ENCODE measurements at places on chromosomes 4 and X. TPM values are rescaled to one million over a fixed set of nuclear protein-coding genes. Genes with fewer than 3 reads are reported as not detected.
A peak's percentile ranks its signal among the peaks of the same experiment; 100 is the strongest.

MAGEH1 gene
- total RNA-seq = 8.3 TPM

MAD2L1 gene
- total RNA-seq = 118 TPM

DNA sequence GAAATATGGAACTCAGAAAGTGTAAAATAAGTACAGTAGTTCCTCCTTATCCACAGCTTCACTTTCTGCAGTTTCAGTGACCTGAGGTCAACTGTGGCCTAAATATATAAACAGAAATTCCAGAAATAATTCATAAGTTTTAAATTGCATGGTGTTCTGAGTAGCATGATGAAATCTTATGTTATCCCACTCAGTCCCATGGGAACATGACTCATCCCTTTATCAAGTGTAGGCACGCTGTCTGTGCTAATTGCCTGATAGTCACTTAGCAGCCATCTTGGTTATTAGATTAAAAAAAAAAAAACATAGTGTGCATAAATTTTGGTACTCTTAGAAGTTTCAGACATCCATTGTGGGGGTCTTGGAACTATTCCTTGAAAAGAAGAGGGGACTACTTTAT lies 983.4 kb upstream of the ADGRL3 start:
- DNase-seq = peak; percentile 49

UCHL1 gene
- 2,441 TPM for total RNA-seq

MAGED4B gene
- not detected for total RNA-seq

GRCh38 chr4:76747563-76747962 lies 150.4 kb downstream of the SOWAHB start:
- DNase-seq = no peak

DNA sequence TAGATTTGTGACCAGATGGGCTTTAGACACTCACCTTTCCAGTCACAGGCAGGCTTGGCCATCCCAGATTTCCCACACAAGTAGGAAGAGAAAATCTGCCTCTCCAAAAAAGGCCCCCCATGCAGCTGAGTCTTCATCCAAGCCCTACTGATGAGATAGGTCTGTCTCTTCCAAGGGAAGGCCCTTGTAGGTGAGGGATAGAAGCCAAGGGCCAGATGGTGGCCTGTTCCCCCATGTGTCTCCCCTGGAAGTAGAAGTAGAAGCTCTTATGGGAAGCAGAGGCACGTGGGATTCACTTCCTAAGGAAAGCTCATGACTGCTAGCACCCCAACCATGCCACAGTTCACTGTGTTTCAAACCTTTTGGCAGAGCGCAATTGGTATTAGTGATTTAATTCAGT lies 81.5 kb downstream of the REPS2 start:
- DNase-seq = no peak

DNA sequence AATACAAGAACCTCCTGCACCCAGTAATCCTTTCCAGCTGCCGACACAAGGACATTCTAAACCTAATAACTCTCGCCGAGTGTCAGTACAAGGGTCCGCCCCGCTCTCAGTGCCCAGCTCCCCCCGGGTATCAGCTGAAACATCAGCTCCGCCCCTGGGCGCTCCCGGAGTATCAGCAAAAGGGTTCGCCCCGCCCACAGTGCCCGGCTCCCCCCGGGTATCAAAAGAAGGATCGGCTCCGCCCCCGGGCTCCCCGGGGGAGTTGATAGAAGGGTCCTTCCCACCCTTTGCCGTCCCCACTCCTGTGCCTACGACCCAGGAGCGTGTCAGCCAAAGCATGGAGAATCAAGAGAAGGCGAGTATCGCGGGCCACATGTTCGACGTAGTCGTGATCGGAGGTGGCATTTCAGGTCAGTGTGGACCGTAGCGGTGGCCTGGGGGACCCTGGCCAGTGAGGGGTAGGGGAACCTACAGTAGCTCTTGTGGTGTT lies at the start of gene MAOA:
MAOA (plus strand) TSS at position 295 of the 490 bp plus-strand sequence; CDS start at position 338, 43 bp downstream.
- no peak for DNase-seq

DNA sequence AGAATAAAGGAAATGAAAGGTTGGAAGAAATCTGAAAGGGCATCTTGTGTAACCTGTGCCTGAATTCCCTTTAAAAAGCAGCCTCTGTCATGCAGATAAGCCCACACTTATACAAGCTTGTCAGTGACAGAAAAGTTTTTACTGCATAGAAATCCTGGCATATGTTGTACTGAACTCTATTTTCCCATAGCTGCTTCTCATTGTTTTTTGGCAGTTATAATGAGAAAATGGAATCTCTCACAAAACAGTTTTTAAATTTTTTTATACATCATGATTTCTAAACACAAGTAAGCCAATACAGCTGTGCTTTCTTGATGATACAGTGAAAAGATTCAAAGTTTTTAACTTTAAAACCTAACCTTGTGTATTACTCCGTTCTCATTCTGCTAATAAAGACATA lies 511.4 kb upstream of the ARX start:
- no peak for DNase-seq

DNA sequence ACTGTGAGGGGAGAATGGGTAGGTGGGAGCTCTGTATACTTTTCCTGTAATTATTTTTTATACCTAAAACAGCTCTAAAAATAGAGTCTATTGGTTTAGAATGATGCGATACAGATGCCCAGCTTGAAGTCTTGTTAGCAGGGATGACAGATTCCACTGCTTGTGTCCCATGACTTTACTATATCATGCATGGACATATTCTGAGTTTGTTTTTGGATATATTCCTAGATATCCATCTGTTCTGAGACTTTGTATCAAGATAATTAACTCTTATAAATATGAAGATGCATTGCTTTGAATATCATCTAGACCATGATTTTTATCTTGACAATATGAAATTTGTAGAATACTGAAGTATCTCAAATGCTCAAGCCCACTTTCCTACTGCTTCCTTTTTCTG lies 1058.1 kb downstream of the RAPGEF2 start:
- no peak for DNase-seq

- DNase-seq = no peak
Measured at GRCh38 chr4:13289391-13289790, 194.7 kb downstream of the RAB28 start.

DNA sequence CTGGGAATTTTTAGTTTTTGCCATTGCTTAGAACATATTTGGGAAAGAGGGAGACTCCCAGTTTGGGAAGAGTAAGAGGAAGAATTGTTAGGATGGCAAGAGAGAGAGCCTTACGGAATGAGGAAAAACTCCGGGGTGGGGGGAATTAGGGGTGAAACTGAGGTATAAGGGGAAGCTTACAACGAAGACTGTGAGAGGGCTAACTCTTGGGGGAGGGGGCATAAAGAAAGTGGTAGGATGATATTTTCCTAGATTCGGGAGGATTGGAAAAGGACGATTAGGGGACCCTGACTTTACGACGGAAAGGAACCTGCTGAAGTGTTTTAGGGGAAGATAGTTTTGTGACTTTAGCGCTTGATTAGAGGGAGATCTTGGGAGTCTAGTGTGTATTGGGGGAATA lies 86.2 kb upstream of the HPRT1 start:
- no peak for DNase-seq

FRMPD4 gene
- total RNA-seq = 0.48 TPM

- peak; percentile 33 for DNase-seq
Measured at GRCh38 chrX:13153796-13154195, 109.4 kb upstream of the FAM9C start.

DNA sequence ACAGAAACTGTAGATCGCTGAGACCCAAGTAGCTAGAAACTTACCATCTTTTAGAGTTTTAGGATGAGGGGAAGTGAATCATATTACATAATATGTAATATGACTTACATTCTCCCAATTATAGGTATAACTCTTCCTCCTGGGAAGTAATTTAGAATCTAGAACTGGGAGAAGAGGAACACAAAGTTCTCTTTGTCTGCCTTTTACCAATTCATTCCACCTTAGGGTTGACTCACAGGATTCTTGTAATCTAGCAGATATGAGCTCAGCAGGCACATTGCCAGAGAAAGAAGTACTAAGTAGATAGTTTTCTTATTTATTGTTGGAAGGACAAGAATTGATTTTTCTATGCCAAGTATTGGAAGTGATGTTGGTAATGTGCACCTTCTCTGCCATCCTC lies 58.0 kb upstream of the CCSER1 start:
- DNase-seq = peak; percentile 72

GRCh38 chrX:2318371-2318770 lies 182.4 kb downstream of the DHRSX start:
- no peak for DNase-seq

DOK7 gene
- 21.4 TPM for total RNA-seq

GRCh38 chrX:12906046-12906761 lies at the start of gene TLR8:
Gene TLR8, plus strand, starts transcription at chrX:12906620. Its CDS starts 87 bp downstream, at chrX:12906707.
- DNase-seq = no peak

GRCh38 chrX:134181275-134181660 lies 55.7 kb upstream of the CCDC160 start:
- DNase-seq = no peak

Measured in A172 (cell line).